Thoracic aorta (tissue), 2 donors: ENCODE measurements at places on chromosomes 7 and 10.

DNA sequence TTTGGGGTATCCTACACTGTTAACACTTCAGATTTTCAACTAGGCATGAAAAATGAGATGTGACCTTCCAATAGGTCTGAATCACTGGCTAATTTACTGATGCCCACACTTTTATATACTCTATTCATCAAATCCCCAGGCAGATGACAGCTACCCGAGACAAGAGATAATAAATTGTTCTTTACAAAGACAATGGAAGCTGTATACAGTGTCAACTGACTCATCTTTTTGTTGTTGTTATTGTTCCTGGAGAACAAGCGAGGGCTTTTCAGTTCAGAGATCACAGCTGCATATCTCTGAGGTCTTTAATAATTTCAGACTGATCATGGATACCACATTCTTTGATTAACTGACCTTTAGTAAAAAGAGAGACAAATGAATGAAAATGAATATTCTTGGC is 228.9 kb downstream of the SDHAF3 start:
- no peak for DNase-seq

GRCh38 chr7:147406521-147407135 is 1183.9 kb upstream of the C7orf33 start:
- DNase-seq: no peak

GRCh38 chr7:156640949-156641485 is 443 bp downstream of the RNF32 start:
- no peak for DNase-seq

GRCh38 chr7:151570366-151570915 is 50.7 kb upstream of the RHEB start:
- DNase-seq: no peak

DNA sequence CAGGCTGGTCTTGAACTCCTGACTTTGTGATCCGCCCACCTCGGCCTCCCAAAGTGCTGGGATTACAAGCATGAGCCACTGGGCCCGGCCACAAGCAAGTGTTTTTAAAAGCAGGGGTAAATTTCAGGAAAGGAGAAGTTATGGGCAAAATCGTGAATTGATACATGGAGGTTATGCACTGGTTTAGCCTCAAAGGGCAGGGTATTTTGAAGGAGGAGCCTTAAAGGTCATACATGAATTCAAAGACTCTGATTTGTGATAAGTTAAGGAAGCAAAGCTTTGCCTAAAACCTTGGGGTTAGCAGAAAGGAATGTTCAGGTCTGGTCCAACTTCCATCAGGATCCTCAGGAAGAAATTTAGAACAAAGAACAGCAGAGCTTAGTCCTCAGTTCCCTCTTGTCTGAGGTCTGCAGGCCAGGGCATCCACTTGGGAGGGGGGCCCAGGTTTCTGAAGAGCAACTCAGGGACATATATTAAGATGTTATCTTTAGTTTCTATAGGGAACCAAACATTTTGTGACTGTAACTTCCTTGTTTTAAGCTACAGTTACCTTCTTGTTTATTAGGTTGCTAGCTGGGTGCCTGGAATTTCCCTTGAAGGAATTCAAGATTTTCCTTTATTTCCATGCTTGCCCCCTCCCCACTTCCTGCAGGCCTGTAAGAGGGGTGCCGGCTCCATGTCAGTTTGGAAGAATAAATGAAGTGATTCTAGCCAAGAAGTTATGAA is 2.8 kb upstream of the REPIN1 start:
- no peak for DNase-seq

- no peak for DNase-seq
These were observed 49.9 kb upstream of the SH2B2 start for GRCh38 chr7:102236592-102237287.

DNA sequence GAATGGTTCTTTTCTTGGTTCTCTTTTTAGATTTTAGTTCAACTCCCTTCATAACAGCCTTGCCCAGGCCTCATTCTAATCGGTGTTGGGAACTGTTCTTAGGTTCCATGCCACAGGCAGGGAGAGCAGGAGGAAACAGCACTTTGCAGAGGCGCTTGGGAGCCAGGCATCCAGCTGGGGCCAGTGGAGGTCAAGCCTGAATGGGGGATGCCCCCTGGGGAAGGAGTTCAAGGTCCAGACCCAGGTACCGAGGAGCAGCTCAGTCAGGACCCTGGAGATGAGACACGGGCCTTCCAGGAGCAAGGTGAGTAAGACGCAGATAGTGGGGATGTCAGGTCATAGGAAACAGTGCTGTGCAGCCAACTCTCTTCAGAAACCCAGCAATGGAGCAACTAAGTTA is 4.5 kb downstream of the ZSCAN25 start:
- DNase-seq: no peak

- DNase-seq: no peak
These were observed 41.3 kb downstream of the AVL9 start for GRCh38 chr7:32536585-32536984.

DNA sequence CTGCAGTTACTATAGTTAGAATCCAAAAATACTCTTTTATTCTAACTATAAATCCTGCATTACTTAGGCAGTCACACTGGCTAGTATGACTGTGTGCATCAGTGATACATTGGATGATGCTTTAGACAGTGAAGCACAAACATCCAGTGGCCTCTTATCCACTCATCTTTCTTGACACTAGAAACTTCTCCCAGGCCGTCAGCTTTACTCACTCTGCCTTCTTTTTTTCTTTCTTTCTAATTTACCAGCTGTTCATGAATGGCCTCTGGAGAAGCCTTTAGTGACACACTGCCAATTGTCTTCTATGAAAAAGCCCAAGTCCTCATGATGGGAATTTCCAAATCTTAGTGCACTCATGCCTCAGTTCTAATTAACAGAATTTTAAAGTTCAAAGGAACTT is 26.2 kb upstream of the C10orf90 start:
- no peak for DNase-seq

DNA sequence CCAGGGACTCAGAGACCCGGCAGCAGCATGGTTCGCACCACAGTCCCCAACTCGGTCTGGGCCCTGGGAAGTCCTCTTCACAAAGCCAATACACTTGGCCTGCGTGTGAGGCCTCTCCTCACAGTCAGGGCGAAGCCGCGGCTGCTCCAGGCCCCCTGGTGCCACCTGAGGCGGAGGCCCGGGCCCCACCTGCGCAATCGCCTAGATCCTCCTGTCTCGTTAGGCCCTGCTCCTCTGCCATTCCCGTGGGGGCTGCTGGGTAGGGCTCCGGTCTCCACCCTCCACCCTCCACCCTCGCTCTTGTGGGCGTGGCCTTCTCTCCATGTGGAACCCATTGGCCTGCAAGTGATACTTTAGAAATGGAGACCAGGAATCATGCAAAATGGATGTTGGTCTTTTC is 553.3 kb downstream of the INHBA start:
- DNase-seq: no peak

DNA sequence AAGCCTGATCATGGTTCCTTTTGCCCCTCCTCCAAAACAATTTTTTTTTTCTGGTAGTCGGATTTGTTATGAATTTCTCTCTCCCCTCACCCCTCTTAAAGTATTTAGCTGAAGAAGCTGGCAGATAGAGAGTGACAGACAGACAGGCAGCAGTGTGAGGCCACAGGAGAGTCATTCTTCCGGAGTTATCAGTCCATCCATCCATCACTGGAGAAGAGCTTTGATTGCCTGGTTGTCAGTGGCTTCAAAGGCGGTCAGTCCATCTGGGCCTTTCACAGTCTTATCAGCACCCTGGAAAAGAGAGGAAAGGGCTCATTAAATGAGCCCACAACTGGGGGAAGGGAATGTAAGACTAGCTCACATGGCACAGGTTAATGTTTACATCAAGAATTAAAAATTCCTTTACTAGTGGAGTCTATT is 47.4 kb downstream of the MTPN start:
- DNase-seq: no peak

- no peak for DNase-seq
These were observed 17.5 kb downstream of the CREB3L2 start for GRCh38 chr7:137984181-137985041.

GRCh38 chr7:75039166-75039565 is 34.4 kb downstream of the RCC1L start:
- no peak for DNase-seq

GRCh38 chr7:144969787-144970186 is 133.9 kb upstream of the TPK1 start:
- no peak for DNase-seq

- DNase-seq: no peak
These were observed 42.1 kb downstream of the MDH2 start for GRCh38 chr7:76089865-76090475.

GRCh38 chr10:43166880-43167497 is 28.7 kb downstream of the CSGALNACT2 start:
- DNase-seq: no peak

- no peak for DNase-seq
These were observed 162.3 kb downstream of the HECW1 start for GRCh38 chr7:43274752-43275151.

DNA sequence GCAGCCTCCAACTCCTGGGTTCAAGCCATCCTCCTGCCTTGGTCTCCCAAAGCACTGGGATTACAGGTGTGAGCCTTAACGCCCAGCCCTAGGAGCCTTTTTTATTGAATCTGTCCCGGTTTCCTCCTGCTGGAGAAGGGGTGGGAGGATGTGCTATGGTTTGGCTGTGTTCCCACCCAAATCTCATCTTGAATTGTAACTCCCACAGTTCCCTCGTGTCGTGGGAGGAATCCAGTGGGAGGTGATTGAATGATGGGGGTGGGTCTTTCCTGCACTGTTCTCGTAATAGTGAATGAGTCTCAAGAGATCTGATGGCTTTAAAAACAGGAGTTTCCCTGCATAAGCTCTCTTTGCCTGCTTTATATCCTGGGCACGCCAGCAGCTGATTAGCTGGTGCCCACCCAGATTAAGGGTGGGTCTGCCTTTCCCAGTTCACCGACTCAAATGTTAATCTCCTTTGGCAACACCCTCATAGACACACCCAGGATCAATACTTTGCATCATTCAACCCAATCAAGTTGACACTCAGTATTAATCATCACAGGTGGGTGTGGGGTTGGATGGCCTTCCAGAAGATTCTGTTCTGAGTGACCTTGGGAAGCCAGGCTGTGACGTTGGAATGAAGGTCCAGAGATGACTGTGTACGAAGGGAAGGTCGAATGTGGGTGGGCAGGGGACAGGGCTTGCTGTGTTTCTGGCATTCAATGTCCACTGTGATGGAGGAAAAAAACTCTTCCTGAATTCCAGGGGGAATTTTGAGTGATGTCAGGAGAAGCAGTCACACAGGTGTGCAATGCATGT is 33.8 kb upstream of the CUX1 start:
- no peak for DNase-seq

- no peak for DNase-seq
These were observed 32.4 kb upstream of the PWWP2B start for GRCh38 chr10:132364594-132364970.

- no peak for DNase-seq
These were observed 7.6 kb downstream of the CYCS start for GRCh38 chr7:25117226-25118047.

GRCh38 chr7:44621034-44621749 is 14.8 kb downstream of the OGDH start:
- DNase-seq: no peak

DNA sequence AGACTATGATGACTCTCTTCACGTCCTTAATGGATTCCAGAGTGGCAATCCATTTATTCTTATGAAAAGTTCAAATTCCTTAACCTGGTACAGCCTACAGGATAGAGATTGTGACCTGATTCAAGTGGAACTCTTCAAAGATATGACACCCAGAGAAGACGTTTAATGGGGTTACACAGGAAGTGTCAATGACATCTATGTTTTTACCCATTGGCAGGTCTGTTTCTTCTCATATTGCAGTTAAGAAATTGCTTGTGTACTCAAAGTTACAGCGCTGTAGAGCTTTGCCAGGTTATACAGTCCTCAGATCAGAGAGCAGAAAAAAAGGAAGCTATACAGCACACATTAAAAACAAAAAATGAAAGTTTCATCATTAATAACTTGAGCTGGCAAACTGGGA is 367.4 kb downstream of the THSD7A start:
- DNase-seq: no peak

- DNase-seq: no peak
These were observed 121.6 kb downstream of the MTPAP start for GRCh38 chr10:30227481-30227880.

GRCh38 chr10:31186225-31187000 is 132.6 kb upstream of the ZEB1 start:
- no peak for DNase-seq

DNA sequence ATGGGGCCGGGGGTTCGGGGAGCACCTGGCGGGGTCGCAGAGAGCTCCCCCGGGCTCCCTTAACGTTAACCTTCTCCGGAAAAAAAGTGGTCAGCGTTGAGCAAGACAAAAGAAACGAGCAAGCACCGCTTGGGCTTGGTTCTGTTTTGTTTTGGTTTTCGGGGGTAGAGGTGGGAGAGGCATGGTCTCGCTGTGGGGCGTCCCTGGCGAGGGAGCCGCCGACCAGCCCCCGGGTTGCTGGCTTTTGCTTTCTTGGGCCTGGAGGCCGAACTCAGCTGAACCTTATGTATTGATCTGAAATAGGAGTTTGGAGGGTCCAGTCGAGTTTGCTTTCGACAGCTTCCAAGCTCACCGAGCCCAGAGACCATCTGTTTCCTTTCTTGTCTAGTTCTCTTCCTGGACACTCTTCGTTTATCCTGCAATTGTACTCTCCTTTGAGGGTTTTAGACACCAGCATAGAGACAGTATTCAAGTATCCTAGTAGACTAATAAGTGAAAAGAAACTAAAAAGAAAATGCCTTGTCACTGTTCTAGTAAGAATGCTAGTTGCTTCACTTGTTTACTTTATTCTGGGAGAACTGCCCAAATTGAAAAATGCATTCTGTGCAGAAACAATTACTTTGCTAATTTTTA is 980 bp downstream of the FHIP2A start:
- no peak for DNase-seq

- no peak for DNase-seq
These were observed 41.5 kb upstream of the SLC39A12 start for GRCh38 chr10:17910125-17910789.
